ENCODE measurements at places on chromosomes 1 and 21. TPM values are rescaled to one million over a fixed set of nuclear protein-coding genes. Genes with fewer than 3 reads are reported as not detected.

FCRL4 gene
- not detected for total RNA-seq

HDGF gene
- 185 TPM for total RNA-seq

TMEM269 gene
- not detected for total RNA-seq

C8A gene
- total RNA-seq, result not detected

KRTAP19-3 gene
- total RNA-seq, result not detected

SELENBP1 gene
- 4.0 TPM for total RNA-seq

KLHDC9 gene
- total RNA-seq, result 5.6 TPM

RIMKLA gene
- total RNA-seq, result not detected

LHX8 gene
- not detected for total RNA-seq

IL23R gene
- not detected for total RNA-seq

GSTM2 gene
- 27.7 TPM for total RNA-seq

TRABD2B gene
- not detected for total RNA-seq

STUM gene
- total RNA-seq, result not detected

OPRD1 gene
- not detected for total RNA-seq

LIN28A gene
- not detected for total RNA-seq

CLCA4 gene
- total RNA-seq, result not detected

HFM1 gene
- under 0.01 TPM for total RNA-seq

ARHGAP29 gene
- 114 TPM for total RNA-seq

PPP1R12B gene
- 14.6 TPM for total RNA-seq

SEC16B gene
- total RNA-seq, result 1.5 TPM
